Adipose tissue (tissue), 3 donors: ENCODE measurements at places on chromosomes 4 and X. TPM values are rescaled to one million over a fixed set of nuclear protein-coding genes. Genes with fewer than 3 reads are reported as not detected.

The LRIT3 gene
- polyA plus RNA-seq, result not detected

The MAGEA4 gene
- polyA plus RNA-seq, result not detected

The CYTL1 gene
- 0.91 TPM for polyA plus RNA-seq

The EGFL6 gene
- polyA plus RNA-seq, result 1.2 TPM

The TSR2 gene
- 20.8 TPM for polyA plus RNA-seq

The TEX13C gene
- not detected for polyA plus RNA-seq

The EDNRA gene
- 3.2 TPM for polyA plus RNA-seq

The MAGEA8 gene
- not detected for polyA plus RNA-seq

The CD38 gene
- polyA plus RNA-seq, result 4.5 TPM

The SULT1B1 gene
- 0.26 TPM for polyA plus RNA-seq
